Smooth muscle cell of the umbilical artery (primary cell): ENCODE measurements at places on chromosomes 1 and 21. TPM values are rescaled to one million over a fixed set of nuclear protein-coding genes. Genes with fewer than 3 reads are reported as not detected.

The SH2D1B gene
- total RNA-seq: not detected in 2 replicates

The IL23R gene
- not detected in 2 replicates for total RNA-seq

The TRIM67 gene
- total RNA-seq: not detected in 2 replicates

The CRYBG2 gene
- total RNA-seq: not detected in 2 replicates

The SIK1 gene
- total RNA-seq: 3.3 and 9.0 TPM in 2 replicates

The TMEM201 gene
- 3.6 and 8.1 TPM in 2 replicates for total RNA-seq

The KRTAP19-3 gene
- total RNA-seq: not detected in 2 replicates

The ADORA1 gene
- total RNA-seq: 5.7 and 12.8 TPM in 2 replicates

The KCNJ9 gene
- total RNA-seq: not detected in 2 replicates

The KMO gene
- total RNA-seq: under 0.01 TPM in 1 of 2 replicates, not detected in the other

The AMPD1 gene
- not detected in 2 replicates for total RNA-seq

The CELA2A gene
- total RNA-seq: not detected in 2 replicates

The ITGB2 gene
- 0.28 TPM in 1 of 2 replicates, not detected in the other for total RNA-seq

The BRINP3 gene
- 0.65 and 3.0 TPM in 2 replicates for total RNA-seq

The MROH9 gene
- total RNA-seq: under 0.01 TPM in 1 of 2 replicates, not detected in the other

The PODN gene
- 0.37 and 1.5 TPM in 2 replicates for total RNA-seq

The SLC45A1 gene
- 1.5 and 2.9 TPM in 2 replicates for total RNA-seq

The DMRTA2 gene
- total RNA-seq: under 0.01 and 0.05 TPM in 2 replicates

The CDK11B gene
- total RNA-seq: 5.0 and 9.6 TPM in 2 replicates

The FAM76A gene
- 11.8 and 12.2 TPM in 2 replicates for total RNA-seq

The PGLYRP4 gene
- not detected in 2 replicates for total RNA-seq

The PRPF38A gene
- total RNA-seq: 7.7 and 10.5 TPM in 2 replicates

The MMP23B gene
- 17.6 and 23.2 TPM in 2 replicates for total RNA-seq

The LCE3D gene
- not detected in 2 replicates for total RNA-seq

The LAPTM5 gene
- 0.14 TPM in 1 of 2 replicates, not detected in the other for total RNA-seq

The OR4F29 gene
- not detected in 2 replicates for total RNA-seq
